Left colon (tissue), 2 donors: ENCODE measurements at places on chromosomes 11 and 22. TPM values are rescaled to one million over a fixed set of nuclear protein-coding genes. Genes with fewer than 3 reads are reported as not detected.

NRGN gene
- total RNA-seq, result 1.8 TPM

MFNG gene
- total RNA-seq, result 11.2 TPM

RBMXL2 gene
- not detected for total RNA-seq

DNA sequence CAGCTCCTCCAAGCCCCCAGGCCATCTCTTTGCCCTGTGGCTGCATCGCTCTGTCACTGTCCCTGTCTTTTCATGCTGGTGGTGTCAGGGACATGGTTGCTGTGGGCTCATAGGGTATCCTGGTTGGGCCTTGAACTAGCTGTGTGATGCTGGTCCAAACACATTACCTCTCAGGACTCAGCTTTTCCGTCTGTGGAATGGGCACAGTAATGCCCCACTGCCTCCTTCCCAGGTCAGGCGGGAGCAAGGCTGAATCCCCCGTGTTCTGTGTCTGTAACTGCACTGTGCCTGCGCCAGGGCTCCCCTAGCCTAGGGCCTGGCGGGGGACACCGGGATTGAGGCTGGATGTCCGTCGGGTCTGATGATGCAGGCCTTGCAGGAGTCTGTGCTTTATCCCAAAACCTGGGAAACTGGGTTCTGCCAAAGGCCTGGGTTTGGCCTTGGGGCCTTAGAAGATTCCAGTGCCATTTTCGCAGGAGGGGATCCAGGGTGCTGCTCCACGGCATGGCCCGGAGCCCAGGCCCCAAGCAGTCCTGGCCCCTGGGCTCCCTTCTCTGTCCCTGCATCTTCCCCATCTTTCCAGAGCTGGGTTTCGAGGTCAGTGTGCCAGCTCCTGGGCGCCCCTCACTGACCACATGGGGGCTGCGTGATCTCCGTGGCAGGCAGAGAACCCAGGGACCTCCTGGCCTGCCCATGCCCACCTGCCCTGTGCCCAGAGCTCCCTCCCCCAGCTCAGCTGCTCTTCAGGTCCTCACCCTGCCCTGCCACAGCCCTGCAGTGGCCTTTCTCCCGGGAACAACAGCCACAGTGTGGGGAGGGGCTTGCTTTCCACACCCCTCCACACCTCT lies 32.7 kb upstream of the CELSR1 start:
- DNase-seq, result no peak

DNA sequence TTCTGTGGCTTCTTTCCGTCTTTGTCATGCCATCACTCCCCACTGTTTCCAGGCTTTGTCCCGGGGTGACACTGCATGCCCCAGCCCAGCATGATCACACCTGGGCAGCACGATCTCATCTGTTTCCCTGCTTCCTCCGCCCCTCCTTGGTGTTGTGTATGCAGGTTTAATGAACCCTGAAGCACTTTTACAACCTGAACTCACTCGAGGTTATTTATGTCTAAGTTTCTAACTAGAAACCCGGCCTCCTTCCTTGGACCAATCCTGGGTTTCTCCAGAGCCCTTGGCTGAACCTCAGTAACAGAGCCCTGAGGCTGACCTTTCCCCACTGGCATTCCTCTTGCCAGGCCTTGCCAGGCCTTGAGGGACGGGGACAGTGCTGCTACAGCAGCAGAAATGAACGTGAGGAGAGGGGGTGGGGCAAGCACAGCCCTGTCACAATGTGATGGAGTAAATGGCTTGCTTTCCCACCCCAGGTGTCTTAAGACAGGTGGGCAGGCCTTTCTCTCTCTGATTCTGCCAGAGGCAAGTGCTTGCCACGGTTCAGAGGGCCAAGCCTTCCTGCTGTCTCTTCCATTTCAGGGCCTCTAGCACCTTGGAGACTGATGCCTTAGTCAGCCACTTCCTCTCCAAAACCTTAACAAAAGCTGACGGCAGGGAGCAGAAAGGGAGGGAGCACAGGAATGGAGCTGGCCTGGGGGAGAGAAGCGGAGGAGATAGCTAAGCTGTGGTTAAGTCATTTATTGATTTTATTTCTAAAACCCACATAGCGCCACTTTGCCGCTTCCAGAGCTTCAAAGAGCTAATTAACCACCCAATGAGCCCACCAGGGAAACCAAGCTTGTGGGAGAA lies 3.1 kb upstream of the PYGM start:
- DNase-seq, result peak; percentile 22

DNA sequence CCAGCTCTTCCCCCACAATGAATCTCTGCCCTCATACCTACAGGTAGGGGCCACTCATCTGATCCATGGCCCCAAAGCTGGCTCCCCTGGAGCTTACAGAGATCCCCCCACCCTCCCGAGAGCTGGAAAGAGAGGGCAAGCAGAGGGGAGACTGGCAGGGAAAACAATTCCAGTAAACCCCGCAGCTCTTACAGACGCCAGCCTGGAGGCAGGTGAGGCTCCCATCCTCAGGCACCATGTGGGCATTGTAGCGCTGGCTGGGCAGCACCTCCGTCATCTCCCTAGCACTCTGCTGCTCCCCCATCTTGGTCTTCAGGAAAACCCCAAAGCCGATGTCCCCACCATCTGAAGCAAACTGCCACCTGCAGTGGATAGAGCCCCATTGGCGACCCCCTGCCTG lies 14.1 kb downstream of the SEC14L4 start:
- no peak for DNase-seq
